RWPE1 (cell line): ENCODE measurements at places on chromosomes 1 and 21.
A peak's percentile ranks its signal among the peaks of the same experiment; 100 is the strongest.

DNA sequence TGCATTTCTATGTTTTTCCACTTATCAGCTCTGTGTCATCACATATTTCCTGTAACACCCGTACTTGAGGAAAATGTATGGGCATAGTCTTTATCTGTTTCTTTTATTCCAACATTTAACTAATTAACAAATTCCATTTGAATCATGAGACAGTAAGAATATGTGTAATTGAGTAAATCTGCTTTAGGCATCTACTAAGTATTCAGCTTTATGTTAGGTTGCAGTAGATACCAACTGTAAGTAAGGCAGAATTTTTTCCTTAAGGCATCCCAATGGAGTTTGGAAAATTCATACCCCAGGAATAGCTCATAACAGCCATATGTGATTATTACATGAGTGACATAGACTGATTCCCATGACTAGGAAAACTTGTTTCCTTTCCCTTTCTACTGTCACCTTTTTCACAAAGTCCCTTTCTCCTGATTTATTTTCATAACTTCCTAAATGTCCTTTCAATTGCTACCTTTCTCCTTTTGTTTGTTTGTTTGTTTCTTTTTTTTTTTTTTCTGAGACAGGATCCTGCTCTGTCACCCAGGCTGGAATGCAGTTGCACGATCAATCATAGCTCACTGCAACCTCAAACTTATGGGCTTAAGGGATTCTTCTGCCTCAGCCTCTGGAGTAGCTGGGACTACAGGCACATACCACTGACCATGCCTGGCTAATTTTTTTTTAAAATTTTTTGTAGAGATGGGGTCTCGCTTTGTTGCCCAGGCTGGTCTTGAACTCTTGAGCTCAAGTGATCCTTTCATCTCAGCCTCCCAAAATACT, 59.8 kb upstream of the CACYBP start:
- DNase-seq = no peak

- no peak for DNase-seq
These were observed 143.6 kb downstream of the EDEM3 start for GRCh38 chr1:184610876-184611595.

DNA sequence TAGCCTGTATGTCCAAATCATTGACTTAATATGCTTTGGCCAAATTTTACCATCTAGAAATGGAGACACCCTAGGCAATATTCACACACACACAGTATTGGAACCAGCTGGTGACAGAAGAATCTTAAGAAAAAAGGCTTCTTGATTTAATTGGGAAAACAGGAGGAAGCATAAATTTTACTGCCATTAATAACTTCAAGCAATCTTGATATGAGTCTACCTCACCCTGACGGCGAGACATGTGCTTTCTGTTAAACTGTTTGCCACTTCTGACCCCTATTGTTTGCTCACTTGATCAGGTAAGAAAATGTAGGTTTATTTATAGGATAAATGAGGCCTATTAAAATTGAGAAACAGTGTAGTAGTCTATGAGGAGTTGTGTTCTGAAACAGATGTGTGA, 73.2 kb downstream of the KIFAP3 start:
- DNase-seq = no peak

- DNase-seq = no peak
These were observed 84.2 kb upstream of the COL6A1 start for GRCh38 chr21:45897191-45898027.

DNA sequence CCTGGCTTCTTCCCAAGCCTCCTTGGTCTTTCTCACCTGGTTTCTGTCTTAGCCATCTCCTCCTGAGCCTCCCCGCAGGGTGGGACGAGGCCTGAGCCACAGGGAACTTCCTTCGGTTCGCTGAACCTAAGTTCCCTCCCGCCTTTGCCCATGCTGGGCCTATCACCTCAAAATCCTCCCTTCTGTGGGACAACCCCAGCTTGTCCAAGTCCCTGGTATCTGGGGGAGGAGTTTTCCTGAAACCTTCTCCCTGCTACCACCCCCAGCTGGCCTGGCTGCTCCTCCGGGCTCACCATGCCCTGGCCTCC, 27.7 kb upstream of the VPS13D start:
- no peak for DNase-seq

DNA sequence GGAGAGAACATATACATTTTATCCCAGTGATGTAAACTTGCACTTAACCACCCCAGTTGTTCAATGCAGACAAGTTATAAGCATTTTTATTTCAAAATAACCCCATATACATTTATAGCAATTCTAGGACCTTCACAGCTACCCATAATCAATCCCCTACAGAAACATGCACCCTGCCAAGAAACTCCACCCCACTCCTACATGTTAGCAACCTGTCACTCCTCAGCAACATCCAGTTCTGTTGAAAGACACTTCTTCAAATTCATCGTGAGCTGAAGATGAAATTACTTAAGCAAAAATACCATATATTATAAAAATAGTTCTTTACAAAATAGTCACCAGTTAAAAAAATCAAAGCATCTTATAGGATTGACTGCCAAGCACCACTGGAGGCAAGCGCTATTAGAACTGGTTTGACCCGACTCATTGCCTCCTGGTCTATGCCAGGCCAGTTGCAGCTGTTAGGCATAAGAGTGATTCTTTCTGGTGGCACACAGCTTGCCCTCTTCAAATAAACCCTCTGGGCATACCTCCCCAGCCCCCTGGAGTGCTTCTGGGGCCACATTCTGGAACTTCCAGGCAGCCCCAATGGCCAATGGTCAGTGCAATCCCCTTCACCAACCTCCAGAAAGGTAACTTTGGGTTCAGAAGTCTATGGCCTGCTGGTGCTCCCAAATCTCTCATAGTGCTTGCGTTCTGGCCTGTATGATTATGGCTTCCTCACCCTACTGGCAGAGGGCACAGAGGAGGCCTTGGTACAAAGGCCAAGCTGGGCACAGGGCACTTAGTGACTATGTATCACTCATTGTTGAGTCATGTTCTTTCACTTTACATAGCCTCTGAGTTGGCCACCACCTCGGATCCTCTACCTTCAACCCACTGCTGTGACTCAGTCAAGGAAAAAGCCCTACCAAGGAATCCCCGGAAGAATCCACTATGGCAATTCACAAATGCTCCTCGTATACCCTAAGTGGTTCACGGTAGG, 72.2 kb upstream of the RALGPS2 start:
- peak; percentile 40 for DNase-seq

DNA sequence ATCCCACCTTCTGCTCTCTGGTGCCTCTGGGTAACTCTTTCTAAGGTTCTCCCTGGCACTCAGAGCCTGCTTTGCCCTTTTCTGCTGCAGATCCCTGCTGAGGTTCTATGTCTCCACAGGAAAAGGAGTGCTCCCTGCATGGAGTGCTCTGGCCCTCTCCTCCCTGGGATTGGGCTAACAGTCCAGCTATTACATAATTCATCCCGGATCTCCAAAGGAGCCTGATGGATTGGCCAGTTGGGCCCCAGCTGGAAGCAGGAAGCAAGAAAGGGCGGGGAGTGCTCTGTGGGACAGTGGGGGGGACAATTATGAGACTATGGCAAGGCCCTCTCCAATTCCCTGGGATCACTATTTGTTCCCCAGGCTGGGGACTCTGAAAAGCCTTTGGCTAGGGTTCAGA, 51.9 kb upstream of the GOLT1A start:
- DNase-seq = no peak

GRCh38 chr1:24742090-24742938, 2.9 kb upstream of the CLIC4 start:
- DNase-seq = no peak

- DNase-seq = no peak
These were observed 46.1 kb downstream of the FAF1 start for GRCh38 chr1:50913954-50914353.

DNA sequence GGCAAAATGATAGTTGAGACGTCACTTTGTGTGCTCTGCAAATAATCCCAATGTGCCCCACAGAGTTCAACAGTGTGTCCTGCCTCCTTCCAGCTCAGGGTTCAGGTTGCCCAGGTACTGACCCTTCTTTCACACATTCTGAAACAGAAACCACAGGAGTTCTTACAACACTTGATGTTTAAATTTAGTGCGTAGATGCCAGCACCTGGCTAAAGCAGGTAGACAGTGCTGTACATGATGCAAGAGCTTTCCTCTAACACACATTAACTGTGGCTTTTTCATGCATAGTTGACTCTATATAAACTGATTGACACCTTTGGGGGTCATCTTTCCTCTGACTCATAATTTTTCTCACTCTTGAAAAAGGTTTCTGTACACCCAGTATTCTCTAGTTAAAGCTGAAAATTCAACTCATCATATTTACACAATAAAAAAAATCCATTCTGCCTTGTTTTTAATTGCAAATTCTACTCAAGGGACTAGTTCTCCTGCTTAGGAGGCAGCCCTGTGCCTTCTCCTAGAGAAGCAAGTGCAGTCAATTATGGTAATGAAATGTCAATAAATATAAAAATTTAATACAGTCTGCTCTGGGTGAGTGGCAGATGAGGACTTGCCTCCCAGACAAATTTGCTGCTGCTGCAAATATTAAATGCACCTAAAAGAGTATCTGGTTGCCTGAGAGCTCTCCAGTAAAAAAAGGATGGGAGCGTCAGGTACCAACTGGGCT, 91.4 kb downstream of the NR5A2 start:
- no peak for DNase-seq

GRCh38 chr1:180924939-180925338, 12.2 kb downstream of the KIAA1614 start:
- DNase-seq = no peak

- DNase-seq = no peak
These were observed 111.4 kb upstream of the ZNF678 start for GRCh38 chr1:227451954-227452353.

DNA sequence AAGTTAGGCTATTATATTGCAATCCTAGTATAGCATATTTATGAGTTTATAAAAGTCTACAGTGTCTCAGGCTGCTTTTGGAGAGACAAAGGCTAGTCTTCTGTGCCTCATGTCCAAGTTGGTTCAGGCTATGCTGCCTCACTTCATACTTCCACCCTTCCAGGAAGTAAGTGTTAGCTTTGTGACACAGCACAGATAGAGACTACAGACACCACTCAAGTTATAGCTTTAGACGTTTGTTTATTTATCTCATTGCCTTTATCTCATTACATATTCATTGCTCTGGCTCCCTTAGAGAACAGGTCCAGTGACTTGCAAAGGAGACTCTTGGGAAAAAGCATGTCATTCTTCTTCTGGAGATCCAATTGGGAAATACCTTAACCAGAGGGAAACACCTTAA, 22.6 kb upstream of the GBP4 start:
- DNase-seq = no peak

DNA sequence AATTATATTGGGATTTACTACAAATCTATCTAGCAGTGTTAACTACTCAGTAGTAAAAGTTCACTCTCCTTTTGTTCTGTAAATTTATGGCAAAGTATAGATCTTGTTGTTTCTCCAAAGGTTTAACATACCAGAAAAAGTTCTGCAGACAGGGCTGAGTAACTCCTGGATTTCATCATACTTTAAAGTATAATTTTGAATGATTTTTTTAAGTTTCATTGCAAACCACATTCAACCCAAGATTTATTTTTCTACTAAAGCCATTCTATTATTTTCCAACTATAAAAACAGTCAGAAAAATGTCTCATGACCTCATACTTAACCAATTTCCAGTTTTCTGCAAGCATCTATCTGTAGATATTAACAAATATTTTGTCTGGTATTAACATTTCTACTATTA, 585.8 kb upstream of the ZRANB2 start:
- DNase-seq = no peak

GRCh38 chr1:233010146-233010545, 59.7 kb downstream of the NTPCR start:
- no peak for DNase-seq

GRCh38 chr1:241598249-241598648, 41.9 kb downstream of the CHML start:
- DNase-seq = no peak

DNA sequence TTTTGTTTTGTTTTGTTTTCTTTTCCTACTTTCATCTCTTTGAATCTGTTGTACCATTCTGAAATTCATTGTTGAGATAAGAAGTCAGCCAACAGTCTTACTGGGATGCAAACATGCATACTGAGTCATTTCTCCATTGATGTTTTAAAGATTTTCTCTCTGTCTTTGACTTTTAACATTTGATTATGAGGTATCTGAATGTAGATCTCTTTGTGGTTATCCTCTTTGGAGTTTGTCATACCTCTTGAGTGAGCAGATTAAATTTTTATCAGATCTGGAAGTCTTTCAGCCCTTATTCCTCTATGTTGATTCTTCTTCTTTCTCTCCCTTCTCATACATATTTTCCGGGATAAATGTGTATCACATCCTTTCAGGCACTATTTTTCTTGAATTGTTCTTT, 406.9 kb upstream of the NCAM2 start:
- DNase-seq = no peak

- DNase-seq = peak; percentile 30
These were observed 25.3 kb downstream of the SLC30A7 start for GRCh38 chr1:100921110-100921706.

GRCh38 chr1:109885589-109885988, 25.1 kb upstream of the CSF1 start:
- DNase-seq = no peak

GRCh38 chr1:3270403-3271245, 183.8 kb upstream of the ARHGEF16 start:
- DNase-seq = no peak

GRCh38 chr1:23779826-23780371, 1.7 kb downstream of the PITHD1 start:
- DNase-seq = peak; percentile 64

GRCh38 chr1:234602334-234603220, 7.4 kb downstream of the IRF2BP2 start:
- peak; percentile 77 for DNase-seq

- DNase-seq = no peak
These were observed 61.1 kb downstream of the GFI1 start for GRCh38 chr1:92425617-92426016.

GRCh38 chr1:158654086-158654485, 32.4 kb downstream of the SPTA1 start:
- no peak for DNase-seq

GRCh38 chr21:45303091-45303615, 15.5 kb upstream of the POFUT2 start:
- no peak for DNase-seq

DNA sequence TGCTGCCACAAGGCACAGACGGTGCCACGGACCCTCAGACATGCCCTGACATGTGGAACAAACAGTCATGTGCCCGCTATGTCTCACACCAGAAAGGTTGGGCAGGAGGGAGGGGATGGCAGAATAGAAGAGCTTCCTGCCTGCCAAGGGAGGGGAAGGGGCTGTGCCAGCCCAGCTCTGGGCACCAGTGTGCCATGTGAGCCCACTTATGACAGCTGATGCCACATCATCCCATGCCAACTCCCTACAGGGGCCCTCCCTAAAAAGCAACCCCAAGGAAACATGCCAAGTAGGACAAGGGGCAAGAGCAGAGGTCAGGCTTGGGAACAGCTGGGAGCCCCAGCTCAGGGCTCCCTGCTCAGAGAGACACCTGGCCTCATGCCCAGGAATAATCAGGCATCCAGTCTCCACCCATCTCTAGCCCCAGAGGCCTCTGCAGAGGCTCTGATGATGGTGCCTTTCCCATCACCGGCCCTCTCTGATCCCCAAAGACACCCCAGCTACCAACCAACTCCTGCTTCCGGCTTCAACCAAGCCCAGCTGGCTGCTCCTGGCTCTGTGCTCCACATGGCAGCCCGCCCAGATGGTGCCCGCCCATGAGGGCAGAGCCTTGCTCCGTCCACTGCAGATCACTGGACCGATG, 10.3 kb downstream of the ADGRB2 start:
- peak; percentile 71 for DNase-seq
